ENCODE measurements at places on chromosomes 7 and 10. TPM values are rescaled to one million over a fixed set of nuclear protein-coding genes. Genes with fewer than 3 reads are reported as not detected.

Gene MSS51
- total RNA-seq = 2.9 TPM

Gene HOXA5
- 8.0 TPM for total RNA-seq

DNA sequence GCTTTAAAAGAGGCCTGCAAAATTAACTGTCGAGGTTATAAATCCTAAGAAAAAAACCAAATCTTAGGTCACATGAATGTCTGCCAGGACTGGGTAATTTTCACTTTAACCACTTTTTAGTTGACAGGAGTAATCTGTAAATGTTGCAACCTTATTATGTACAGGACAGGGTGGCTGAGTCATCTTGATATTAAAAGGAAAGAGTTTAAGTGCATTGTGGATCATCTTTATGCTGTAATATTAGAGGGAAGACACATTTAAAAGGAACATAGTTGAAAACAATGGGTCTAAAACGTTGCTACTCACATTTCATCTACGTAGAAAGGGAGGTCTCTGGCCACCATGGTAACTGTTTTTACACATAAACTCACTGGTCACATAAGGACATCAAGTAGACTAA lies 115.5 kb downstream of the LSMEM1 start:
- no peak for DNase-seq

DNA sequence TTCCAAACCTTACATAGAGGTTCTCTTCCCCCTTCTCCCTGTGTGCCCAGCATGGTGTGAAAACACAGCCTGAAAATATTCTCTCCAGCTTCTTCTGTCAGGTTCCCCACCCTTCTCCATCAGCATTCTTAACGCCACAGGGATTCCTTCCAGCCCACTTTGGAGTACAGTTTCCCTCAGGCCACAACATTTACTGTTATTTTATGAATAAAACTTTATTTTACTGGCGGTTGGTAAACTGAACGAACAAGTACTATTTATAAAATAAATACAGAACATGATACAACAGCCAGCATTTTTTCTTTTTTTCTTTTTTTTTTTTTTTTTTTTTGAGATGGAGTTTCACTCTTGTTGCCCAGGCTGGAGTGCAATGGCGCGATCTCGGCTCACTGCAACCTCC lies 31.6 kb upstream of the GPNMB start:
- no peak for DNase-seq

Gene PAPSS2
- total RNA-seq = 57.2 TPM

DNA sequence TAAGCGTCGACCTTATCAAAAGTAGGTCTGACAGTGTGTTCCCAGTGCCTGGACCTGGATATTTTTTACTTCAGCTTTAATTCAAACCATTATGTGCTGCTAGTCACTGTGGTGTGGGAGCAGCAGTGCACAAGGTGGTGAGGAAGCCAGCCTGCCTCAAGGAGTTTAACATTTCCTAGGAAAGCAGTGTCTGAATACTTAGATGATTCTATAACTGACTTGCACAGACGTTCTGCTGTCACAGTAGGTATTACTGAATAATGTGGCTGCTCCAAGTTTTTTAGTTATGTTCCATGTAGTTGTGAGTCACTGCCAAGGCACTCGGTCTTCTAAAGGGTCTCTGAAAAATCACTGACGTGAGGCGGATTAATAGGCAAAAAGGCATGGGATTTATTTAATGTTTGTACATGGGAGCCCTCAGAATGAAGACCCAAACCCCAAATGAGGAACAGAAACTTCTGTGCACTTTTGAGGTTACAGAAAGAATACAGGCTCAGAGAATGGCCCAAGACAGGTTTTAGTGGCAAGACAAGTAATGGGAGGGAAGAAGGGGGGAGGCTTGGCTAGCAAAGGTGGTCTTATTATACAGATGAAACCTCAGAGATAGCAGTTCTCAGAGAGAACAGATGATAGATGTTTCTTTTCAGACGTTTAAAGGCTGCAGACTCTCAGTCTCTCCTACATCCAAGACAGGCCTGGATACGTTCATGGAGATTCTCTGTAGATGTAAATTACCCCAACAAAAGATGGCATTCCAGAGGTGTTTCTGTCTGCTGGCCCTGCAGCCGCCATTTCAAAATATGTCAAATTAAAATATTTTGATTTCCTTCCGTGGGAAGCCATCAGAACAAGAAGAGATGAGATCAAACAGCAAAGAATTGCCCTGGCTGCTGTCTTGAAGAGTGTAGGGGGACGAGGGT lies 209.3 kb downstream of the SDK1 start:
- no peak for DNase-seq

DNA sequence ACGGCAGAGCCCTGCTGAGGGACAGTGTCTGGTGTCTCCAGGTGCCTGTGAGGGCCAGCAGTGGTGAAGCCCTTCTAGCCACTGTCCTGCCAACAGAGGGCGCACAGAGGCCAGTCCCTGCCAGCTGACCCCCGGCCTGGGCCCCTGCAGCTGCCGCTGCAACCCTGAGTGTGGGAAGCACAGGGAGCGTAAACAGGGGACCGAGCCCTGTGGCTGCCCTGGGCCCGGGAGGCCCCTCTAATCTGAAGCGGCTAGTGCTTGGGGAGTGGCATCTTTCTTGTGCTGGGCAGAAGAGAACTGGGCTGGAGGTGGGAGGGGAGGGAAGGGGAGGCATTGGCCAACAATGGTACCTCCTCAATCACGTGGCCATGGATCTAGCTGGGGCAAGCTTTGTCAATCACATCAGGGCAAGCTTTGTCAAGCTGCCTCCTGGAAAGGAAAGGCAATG lies 34.6 kb downstream of the TRIM8 start:
- peak; percentile 86 for DNase-seq

DNA sequence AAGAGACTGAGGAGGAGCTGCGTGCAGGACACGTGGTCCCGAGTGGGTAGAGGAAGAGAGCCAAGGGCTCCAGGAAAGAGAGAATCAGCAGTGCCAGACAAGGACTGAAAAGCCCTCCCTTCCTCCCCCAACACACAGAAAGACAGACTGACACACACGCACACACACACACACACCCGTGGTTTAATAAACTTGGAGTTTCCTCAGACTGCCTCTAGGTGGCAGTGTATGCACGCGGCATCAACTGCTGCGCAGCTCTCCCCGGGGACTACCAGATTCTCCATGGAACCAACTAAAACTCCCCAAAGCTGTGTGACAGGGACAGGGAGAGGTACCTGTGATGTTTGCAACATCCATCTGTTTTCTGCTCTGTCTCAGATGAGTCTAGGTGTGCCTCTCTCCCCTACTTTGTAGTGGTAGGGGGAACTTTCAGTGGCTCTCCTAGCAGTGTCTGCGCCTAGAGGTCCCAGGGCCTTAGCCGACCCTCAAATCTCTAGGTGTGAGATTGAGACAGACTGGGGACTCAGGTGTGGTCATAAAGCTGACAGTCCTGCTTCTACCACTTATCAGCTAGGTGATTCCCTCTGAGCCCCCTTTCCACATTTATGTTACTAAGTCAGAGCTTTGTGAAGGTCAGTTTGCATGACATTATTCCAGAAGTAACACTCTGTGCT lies 9.3 kb upstream of the TSPAN14 start:
- peak; percentile 70 for DNase-seq

DNA sequence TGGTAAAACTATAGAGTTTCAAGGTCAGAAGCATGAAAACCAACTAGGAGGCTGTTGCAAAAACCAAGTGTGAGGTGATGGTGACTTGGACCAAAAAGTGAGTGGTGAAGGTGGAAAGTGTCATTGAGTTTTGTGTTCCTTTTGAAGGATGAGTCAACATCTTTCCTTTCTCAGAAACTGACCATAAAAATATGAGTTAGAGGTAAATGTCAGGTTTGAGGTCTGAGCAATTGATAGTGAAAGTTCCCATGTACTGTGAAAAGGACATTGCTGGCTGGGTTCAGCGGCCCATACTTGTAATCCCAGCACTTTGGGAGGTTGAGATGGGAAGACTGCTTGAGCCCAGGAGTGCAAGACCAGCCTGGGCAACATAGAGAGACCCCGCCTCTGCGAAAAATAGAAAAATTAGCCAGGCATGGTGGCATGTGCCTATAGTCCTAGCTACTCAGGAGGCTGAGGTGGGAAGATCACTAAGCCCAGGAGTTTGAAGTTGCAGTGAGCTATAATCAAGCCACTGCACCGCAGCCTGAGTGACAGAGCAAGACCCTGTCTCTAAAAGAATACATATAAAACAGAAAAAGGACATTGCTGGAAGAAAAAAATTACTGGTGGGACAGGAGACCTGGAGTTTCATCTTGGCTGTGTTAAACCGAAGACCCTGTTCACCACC lies 89.3 kb upstream of the ARID5B start:
- no peak for DNase-seq

Gene SEMA3E
- total RNA-seq = 9.1 TPM

Gene PRLHR
- total RNA-seq = not detected

Gene BHLHA15
- total RNA-seq = not detected

DNA sequence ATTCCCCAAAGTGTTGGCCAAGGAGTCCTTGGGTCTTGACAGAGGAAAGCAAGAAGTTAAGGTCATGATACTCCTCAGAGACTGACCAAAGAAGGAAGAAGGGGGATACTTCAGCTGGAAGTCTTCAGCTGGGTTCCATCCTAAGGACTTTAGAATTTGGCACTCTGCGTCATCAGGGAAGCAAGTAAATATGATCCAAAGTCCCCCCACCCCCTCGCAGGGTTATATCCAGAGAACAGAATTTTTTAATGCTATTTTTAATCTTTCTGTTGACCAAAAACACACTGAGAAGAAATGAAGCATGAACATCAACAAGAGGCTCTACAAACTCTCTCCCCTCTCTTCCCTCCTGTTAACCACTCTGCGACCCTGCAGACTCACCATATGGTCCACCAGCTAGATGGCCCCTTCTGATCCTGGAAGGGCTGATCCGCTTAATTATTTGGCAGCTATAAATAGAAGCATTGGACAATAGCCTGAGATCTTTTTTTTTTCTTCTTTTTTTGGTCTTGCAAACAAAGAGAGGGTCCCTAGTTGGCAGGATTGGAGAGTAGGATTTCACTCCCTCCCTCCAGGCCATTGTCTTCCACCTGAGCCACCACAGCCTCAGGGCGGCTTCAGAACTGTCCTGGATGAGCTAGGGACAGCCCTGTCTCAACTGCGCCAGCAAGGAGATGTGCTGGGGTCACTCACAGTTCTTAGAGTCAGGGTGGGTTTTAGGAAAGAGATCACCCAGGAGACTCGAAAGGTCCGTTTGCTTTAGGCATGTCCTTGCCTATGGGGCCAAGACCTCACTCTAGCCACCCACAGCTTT lies 196.0 kb downstream of the KCNMA1 start:
- DNase-seq = no peak

Gene CNPY1
- total RNA-seq = not detected

Gene UCN3
- not detected for total RNA-seq

Gene SFTPA1
- total RNA-seq = not detected

DNA sequence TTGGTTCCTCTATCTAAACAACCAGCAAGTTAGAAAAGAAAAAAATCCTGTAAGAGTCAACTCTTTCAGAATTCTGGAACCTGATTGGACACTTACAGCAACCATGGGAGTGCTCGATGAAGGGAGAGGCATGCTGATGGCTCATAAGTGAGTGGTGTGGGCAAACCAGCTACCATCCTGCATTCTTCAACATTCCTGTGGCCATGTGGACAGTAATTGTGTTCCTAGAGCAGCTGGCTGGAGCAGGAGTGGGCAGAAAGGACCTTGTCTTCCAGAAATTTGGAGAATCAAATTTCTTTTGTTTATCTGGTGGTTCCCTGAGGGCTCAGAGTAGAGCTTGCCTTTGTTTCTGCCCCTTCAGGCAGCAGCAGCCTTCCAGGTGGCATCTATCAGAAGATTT lies 22.5 kb upstream of the MYL7 start:
- no peak for DNase-seq

DNA sequence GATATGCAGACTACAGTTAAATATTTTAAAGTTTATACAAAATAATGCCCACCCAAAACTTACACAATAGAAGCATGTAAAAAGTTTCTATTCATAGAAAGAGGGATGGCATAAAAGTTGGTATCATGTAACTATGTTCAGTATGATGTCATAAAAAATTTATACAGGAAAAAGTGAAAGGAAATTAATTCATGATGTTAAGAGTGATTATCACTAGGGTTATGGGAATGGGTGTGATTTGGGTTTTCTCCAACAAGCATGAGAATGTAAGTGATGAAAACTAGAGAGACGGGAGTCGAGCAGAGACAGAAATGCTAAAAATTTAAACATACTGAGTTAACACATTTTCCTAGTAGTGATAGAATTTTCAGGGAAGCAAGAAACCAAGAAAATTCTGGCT lies 52.7 kb downstream of the GDI2 start:
- no peak for DNase-seq

Gene FOXI2
- total RNA-seq = 0.48 TPM

Gene ZMIZ1
- 48.5 TPM for total RNA-seq

DNA sequence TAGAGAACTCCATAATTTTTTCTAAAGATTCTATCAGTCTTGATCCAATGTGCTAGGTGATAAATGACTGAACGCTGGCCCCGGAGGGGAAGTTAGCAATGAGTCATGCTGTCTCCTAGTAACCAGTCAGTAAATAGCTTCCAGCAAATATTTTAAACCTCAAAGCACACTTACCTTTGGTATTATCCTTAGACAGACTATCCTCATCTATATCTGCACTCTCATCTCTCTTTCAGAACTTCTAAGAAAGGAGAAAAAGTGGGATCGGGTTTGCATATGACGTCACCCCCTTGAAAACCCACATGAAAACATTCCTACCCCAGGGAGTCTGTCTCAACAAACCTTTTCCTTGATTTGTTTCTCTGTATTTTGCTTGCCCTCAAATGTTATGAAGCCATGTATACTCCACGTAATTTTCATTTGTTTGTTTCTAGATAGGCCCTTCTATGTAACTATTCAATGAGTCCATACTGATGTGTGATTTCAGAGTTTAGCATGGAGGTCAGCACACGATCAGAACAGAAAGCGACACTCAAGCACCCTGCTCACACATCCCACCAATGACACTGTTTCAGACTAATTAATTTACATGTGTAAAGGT lies 174.9 kb upstream of the NRP1 start:
- peak; percentile 79 for DNase-seq

Gene TMEM273
- total RNA-seq = 44.7 TPM

DNA sequence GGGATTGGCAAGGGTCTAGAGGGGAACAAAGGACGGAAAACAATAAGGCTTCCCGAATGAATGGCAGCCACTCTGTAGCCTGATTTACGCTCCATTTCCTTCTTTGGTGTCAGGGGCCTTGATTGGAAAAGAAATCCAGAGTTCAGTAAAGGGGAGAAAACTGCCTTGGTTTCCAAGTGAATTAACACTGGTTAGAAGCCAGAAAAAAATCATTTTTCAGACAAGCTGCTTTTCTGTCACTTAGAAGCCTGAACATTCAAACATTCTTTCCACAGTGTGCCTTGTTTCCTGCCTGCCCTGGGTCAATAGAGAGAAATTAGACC lies 283 bp upstream of the TRDMT1 start:
- no peak for DNase-seq

- no peak for DNase-seq
Observed at GRCh38 chr7:107386548-107387102, 83.2 kb upstream of the GPR22 start.

GRCh38 chr10:13706175-13706574 lies 119.4 kb downstream of the PRPF18 start:
- no peak for DNase-seq

GRCh38 chr10:3531670-3532069 lies 253.3 kb downstream of the KLF6 start:
- no peak for DNase-seq

Measured in aorta (tissue), 5 donors.